ENCODE measurements at places on chromosomes 6 and 20.

- DNase-seq = no peak
These were observed 24.7 kb upstream of the MOCS1 start for GRCh38 chr6:39958947-39959346.

DNA sequence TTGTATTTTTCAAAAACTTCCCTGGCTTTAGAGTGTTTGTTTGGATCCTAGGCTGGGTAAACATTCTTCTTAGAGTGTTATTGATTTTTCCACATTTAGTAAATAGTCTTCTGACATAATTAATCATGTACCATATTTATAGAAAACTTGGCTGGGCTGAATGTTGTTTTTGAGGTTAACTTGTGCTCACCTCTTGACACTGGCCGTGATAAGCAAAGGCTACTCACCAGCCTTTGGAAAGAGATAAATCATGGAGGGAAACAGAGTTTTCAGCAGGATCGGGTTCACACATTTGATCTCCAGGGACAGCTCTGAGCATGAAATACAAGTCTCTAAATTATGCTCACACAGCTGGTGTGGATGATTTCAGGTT, 6.2 kb upstream of the CD93 start:
- DNase-seq = peak; percentile 13

DNA sequence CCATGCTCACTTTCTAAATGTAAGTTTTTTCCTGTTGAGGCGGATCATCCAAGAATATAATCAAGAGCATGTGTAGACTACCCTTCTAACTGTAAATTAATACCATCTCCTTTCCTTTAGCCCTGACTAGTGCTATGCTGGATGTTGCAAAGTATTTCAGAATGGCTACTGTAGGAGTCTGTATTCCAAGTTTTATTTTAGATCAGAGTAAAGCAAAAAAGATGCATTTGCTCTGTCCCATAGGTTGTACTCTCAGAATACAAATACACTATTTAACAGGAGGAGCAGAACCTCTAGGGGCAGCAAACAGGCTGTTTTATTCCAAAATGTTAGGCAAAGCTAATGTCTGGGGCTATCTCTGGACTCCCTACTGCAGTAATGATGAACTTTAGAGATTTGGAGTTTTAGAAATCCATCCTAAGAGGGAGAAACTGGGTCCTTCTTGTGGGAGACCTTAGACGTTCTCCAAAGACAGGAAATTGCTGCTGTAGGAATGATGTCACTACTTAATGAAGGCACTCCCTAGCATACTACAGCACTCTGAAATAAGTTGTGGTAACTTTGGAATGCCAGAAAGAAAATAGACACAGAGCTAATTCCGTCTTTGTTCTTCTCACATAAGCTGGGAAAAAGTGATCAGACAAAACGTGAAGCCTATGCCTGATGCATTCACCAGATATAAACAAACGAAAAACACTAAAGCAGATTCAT, 392.4 kb upstream of the HS3ST5 start:
- no peak for DNase-seq

DNA sequence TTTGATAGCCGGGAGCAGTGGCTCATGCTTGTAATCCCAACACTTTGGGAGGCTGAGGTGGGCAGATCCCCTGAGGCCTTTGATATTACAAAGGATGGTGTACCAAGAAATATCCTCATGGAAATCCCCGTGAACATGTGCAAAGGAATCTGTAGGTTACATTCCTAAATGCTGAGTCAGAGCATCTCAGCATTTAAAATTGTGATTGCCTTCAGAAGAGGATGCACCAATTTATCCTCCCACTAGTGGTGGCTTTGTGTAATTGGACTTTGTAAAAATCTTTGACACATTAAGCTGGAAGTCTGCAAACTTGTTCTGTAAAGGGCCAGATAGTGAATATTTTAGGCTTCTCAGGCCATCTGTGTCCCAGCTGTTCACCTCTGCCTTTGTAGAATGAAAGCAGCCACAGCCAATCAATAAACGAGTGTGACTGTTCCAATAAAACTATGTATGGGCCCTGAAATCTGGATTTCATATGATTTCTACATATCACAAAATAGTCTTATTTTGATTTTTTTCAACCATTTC, 11.8 kb downstream of the TMEM14B start:
- DNase-seq = no peak

DNA sequence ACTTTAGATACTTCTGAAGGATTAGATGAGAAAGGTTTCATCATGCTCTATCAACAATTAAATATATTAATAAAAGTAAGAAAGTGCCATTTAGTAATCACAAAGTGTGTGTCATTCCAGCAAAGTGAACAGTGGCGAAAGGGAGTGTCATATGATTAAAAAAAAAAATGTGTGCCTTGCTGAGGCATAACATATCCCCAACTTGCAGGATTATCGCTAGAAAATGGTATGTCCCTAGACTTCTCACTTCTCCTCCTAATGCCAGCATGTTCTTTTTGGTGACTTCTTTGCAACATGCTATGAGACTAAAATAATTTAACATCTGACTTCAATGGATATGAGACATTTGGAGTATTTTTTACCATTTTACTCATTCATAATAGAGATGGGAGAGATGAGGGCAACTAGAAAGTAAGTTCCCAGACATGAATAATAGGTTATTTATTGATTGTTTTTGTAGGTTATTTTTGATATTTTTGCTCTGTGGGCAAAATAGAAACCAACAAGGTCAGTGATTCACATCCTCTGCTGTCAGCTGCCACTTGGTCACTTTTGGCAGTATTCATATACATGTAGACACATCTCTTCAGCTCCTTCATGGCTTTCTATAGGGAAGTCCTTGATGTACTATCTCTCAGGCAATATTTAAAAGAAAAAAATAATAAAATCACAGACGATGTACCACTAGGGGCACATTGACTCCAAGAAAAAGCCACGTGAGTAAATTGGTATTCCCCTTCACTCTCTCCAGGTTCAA, 370.1 kb downstream of the BMP2 start:
- no peak for DNase-seq

DNA sequence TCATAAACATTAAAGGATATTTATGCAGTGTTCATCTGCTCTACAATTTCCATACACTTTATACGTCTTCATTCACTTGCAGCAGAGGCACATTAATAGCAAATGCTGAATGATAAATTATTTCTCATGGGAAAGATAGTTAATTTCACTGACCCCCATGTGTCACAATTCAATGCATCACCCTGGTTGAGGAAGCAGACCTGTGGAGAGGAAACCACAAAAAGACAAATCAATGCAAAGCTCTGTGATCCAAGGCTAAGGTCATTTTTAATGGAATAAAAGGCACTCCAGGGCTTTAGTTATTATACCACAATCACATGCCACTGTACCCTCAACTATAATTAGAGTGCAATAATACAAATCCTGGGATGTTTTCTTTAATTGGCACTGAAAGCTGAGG, 40.3 kb upstream of the TENT5A start:
- no peak for DNase-seq

DNA sequence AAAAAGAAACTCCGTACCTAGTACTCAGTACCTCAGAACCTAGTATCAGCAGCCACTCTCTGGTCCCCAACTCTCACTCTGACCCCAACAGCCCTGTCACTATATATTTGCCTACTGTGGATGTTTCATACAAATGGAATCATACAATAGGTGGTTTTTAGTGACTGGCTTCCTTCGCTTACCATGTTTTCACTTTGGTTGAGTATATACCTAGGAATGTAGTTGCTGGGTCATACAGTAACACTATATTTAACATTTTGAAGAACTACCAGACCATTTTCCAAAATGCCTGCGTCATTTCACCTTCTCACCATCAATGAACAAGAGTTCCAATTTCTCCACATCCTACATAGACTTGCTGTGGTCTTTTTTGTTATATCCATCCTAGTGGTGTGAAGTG, 283.2 kb downstream of the GMDS start:
- DNase-seq = no peak

Data from Peyer's patch (tissue), 4 donors.